ENCODE measurements at places on chromosomes 4 and X. TPM values are rescaled to one million over a fixed set of nuclear protein-coding genes. Genes with fewer than 3 reads are reported as not detected.

Gene CDKL2
- total RNA-seq = not detected

Gene CT83
- total RNA-seq = not detected

Gene MAGEB2
- not detected for total RNA-seq

Gene DCUN1D4
- total RNA-seq = 26.5 TPM

Gene FAM50A
- 212 TPM for total RNA-seq

- DNase-seq = no peak
Measured at GRCh38 chr4:34271479-34272355, 1972.6 kb downstream of the ARAP2 start.

- no peak for DNase-seq
Measured at GRCh38 chrX:11908371-11908770, 150.3 kb downstream of the MSL3 start.

DNA sequence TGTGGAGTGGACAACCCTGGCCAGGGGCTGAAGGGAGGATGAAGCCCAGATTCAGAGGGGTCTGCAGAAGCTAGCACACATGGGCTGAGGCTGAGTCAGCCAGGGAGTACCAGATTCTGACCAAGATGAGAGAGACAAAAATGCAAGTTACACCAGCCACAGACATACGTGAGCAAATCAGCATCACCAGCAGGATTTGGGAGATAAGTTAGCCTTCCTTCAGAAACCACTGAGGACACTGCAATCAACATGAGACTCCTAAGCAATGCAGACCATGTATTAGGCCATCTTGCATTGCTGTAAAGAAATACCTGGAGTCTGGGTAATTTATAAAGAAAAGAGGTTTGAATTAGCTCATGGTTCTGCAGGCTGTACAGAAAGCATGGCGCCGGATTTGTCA lies 57.0 kb upstream of the PAGE5 start:
- DNase-seq = no peak

DNA sequence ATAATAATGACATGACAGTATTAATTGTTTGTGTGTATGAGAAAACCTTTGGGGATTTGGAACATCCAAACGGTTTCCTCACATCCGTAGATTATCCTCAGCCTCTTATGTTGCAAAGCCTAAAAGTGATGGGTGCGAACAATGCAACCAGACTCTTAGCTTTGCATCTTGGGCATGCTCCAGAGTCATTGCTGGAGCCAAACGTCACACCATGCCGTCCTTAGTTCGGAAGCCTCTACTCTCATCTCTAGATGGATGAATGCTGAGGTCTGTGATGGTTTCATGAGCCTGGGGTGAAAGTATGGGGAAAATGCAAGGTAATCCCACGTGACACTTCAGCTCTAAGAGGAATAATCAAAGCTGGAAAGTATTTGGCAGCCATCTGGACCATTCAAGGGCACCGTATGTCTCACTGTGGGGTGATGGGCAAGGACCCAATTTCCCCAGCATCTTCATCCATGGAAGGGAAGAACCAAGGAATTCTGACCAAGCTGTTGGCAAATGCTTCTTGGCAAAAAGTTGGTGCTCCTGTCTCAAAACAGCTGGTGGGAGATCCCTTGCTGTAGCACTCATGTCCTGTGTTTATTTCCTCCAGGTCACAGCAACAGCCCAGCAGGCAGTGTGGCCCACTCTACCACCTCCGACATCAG lies 6.3 kb upstream of the RTL5 start:
- DNase-seq = no peak

DNA sequence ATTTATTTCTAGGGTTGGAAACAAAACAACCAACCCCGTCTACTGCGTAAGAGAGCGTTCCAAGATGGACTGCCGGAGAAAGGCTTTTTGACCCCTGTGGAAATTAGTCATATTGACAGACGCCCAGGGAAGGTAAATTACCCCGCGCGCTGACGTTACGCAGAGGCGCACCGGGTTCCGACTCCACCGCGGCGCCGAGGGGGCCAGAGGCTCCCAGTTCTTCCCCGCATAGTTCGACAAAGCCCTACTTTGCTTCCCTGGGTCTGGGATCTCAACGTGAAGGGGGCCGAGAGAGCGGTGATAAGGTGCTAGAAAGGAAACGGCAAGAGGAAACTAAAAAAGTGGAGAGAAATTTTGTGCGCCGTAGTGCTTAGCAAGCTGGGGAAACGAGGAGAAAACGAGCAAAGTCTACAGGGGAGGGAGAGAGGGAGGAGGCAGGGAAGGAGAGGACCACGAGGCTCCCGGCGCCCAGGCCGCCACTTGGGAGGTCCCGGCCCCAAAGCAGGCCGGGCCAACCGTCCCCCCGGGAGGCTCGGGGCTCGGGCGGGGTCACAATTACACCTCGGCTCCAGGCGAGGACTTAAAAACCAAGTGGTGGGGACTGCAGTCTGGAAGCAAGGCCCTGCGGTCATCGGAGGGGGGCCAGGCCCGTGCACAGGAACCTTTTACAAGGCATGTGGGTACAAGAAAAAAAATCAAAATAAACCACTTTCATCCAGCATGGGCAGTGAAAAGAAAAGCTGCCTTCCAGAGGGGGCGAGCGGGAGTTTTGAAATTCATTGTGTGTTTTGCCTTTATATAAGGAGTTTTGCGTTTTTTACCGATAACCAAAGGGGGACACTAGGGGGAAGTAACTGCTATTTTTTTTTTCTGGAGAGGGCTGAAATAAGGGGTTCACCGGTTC lies 13.2 kb downstream of the HAND2 start:
- DNase-seq = no peak

DNA sequence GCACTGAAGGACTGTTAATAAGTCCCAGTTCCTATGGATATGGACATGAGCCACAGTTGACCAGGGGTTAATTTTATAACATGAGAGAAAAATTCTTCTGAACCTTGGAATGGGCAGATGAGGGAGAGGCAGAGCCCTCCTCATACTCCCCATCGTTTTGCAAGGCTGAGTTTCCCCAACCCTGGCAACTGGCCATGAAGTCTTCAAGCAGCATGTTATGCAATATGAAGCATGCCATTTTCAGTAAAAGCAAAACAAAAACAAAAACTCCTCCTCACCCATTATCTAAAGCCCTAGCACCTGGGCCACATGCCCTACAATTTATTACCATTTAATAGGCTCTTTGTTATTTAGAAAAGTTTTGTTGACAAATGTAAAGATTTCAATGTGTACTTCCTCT lies 64.5 kb downstream of the GPC4 start:
- no peak for DNase-seq

- no peak for DNase-seq
Measured at GRCh38 chr4:82437285-82438005, 7.1 kb downstream of the ENOPH1 start.

- no peak for DNase-seq
Measured at GRCh38 chr4:2073808-2074481, 14.8 kb downstream of the NAT8L start.

GRCh38 chr4:6325788-6326290 lies 56.2 kb downstream of the WFS1 start:
- DNase-seq = no peak

Data from Peyer's patch (tissue), 4 donors.